ENCODE measurements at places on chromosomes 7 and 10. TPM values are rescaled to one million over a fixed set of nuclear protein-coding genes. Genes with fewer than 3 reads are reported as not detected.

The FAM20C gene
- 57.2 TPM for total RNA-seq

DNA sequence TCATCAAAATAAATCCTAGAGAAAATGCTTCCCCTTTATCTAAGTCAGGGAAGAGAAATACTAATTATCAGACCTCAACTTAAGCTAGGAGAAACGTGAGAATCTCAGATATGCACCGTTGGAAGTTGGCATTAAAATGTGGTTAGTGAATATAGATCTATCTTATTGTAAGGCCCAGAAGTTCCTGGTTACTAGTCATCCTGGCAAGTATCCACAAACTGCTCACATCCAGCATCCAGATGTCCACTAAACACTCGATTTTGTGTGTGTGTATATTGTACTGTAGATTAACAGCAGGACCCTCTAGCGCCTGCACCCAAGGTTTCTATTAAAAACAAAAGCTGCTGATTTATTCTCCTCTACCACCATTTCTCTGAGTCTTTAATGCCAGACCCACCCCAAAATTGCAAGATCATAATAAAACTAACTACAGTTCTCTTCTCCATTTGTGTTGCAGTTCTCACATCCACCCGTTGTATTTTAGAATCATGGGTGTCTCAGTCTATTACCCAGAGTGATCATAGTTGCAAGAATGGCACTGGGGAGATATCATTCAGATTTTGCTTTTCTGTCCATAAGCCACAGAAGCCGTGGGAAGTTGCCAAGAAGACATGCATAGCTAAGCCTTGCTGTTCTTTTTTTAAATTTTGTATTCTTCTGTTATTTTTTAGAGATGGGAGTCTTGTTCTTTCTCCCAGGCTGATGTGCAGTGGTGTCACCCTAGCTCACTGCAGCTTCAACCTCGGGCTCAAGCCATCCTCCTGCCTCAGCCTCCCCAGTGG is 165.4 kb downstream of the KIAA1217 start:
- no peak for DNase-seq

The H2BK1 gene
- total RNA-seq = 0.97 TPM

- no peak for DNase-seq
These were observed 208.7 kb downstream of the MAD1L1 start for GRCh38 chr7:2023877-2024566.

DNA sequence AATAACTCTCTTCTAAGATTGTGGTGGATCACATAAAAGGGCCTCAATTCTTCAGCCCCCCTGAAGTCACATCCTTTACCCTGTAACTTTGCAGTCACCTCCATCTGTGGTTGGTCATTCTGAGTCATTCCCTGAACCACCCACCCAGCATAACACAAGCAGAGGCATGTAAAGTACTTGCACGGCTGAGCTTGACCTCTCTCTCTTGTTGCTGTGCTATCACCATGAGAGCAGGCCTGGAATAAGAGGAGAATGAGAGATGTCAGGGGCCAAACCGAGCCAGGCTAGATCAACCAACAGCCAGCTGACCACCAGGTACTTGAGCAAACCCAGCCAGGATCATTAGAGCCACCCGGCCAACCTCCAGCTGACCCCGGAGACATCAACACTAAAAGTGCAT is 13.5 kb upstream of the STK17A start:
- DNase-seq = no peak

The INSYN2A gene
- 0.20 TPM for total RNA-seq

- no peak for DNase-seq
These were observed 113.0 kb downstream of the MGMT start for GRCh38 chr10:129580010-129580409.

- no peak for DNase-seq
These were observed 24.3 kb downstream of the SPAG6 start for GRCh38 chr10:22369434-22370072.

- no peak for DNase-seq
These were observed 8.1 kb downstream of the TRIM8 start for GRCh38 chr10:102652170-102652916.

The MYO3A gene
- 4.3 TPM for total RNA-seq

- peak; percentile 52 for DNase-seq
These were observed 39.9 kb upstream of the AGK start for GRCh38 chr7:141511316-141511675.

The HYAL4 gene
- not detected for total RNA-seq

DNA sequence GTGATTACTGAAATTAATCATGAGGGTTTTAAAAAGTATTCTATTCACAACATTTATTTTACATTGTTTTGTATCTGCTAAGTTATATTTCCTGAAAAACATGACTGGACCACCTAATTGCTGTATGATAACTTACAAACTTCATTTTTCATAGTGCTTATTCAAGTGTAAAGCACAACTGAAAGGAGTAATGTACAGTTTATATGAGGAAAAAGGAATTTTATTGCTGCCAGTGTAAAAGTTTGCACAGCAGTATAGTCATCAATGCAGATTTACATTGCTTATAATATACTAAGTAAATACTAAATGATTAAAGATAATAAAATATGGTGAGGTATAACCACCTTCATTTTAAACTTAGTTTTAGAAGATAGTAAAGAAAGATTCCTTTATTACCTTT is 4.0 kb downstream of the PTEN start:
- DNase-seq = no peak

GRCh38 chr10:52870562-52870961 is 98.0 kb upstream of the MBL2 start:
- no peak for DNase-seq

DNA sequence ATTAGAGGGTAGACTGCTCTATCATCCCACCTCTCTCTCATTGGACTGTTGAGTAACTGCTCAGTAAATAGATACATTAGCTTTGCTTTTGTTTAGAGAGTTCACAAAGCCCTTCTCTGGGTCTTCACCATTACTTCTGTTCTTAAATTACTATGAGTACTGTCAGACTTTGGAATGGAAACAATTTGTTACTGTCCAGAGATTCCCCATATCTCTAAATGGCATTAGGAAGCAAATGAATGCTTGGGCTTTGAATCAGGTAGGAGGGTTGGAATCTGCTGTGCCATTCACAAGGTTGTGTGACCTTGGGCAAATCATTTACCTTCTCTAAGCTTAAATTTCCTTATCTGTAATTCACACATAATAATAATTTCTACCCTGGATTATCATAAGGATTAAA is 541.0 kb upstream of the FZD8 start:
- DNase-seq = no peak

DNA sequence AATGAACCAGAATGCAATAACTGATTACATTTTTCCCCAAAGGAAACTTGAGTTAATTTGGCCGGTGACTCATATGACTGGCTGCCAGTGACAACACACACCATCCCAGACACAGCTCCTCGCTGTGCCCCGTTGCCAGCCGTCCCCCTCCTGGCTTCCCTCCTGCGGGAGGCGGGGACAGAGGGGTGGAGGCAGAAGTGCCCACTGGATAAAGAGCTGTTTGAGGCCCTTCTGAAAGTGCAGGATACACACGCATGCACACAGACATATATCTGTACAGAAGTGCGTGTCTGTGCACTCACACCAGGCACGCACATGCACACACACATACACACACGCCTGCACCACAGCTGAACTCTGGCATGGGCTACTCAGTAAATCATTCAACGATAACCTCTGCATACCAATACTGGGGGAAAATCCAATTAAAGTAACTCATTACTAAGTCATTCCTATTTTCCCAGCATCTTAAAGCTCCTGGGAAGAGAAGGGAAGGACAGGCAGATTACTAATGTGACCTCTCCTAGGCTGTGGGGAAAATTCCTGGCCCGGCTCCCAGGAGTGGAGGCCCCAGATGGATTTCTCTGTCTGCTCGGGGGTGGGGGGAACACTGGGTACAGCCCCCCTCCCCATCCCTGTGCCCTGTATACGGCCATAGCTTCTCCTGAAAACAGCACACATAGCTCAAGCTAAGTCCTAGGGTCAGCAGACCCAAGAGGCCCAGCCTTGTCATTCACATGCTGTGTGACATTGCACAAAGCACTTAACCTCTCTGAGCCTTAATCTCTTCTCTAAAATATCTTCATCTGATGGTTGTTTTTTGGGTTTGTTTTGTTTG is 52.3 kb upstream of the MYL10 start:
- DNase-seq = no peak

The SHTN1 gene
- total RNA-seq = 21.3 TPM

The LRRTM3 gene
- 1.1 TPM for total RNA-seq

- DNase-seq = no peak
These were observed 79.9 kb downstream of the ANKRD61 start for GRCh38 chr7:6111041-6111440.

DNA sequence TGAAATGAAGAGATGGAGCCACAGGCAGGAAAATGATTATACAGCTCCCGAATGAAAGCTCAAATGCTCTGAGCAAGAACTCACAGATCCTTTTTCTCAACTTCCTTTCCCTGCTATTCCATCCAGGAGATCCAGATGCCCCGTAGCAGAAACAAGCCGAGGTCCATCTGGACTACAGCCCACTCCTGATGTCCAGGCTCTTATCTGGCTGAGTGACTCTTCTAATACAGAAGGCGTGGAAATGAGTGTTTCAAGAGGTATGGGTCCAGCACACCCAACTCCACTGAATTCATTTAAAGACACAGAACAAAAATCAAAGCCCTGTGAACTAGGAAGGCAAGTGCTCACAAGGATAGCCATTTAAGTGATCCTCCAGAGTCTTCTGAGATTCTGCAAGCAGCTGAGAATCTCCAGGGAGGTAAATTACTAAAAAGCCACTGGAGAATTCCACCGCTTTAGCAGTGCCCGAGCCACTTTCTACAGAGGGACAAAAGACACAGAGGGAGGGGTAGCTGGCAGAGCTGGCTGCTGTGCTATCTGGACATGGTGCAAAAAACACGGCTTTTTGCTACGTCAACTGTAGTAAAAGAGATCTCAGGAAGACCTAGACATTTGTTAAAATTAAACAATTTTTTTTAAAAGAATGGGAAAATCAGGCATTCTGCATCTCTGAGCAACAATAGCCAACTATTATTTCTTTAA is 24.5 kb downstream of the FAM171A1 start:
- no peak for DNase-seq

DNA sequence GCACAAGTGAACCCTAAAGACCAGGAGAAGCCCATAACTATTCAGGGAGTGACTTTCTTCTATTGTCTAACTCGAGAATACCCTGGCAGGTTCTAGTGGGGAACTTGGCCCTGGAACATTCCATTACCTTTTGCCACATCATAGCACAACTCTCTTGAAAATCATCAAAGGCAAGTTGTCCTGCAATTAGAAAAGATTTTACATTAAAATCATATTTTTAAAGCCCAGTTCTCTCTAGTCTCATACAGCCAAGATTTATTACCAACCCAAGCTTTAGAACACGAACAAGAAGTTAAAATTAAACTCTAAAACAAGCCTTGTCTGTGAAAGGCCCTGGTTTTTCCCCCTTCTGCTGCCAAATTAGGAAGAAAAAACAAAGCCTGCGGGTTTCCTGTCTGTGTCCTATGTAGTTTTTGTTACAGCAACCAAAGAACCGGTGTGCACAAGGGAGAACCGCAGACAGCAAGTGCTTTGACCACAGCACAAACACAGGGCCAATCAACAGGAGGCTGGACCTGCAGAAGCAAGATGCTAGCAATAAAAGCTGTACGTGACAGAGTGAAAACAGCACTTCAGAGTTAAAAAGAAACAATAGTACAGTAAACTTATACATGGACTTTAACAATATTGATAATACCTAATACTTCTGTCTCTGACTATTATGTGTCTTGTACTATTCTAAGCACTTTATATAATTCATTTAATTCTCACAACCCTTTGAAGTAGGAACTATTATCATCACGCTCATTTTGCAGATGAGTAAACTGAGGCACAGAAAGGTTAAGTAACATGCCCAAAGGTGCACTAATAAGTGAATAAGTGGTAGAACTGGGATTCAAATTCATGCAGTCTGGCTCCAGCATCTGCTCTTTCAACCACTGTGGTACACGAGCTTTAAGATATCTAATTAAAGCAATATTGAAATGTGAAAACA is 65.8 kb downstream of the STK17A start:
- DNase-seq = no peak

- DNase-seq = no peak
These were observed 45.0 kb upstream of the CCDC7 start for GRCh38 chr10:32400961-32401360.

The ASAH2 gene
- total RNA-seq = 5.9 TPM

The IGF2BP3 gene
- 197 TPM for total RNA-seq
